GM03348 (cell line): ENCODE measurements at places on chromosomes 4 and X.

DNA sequence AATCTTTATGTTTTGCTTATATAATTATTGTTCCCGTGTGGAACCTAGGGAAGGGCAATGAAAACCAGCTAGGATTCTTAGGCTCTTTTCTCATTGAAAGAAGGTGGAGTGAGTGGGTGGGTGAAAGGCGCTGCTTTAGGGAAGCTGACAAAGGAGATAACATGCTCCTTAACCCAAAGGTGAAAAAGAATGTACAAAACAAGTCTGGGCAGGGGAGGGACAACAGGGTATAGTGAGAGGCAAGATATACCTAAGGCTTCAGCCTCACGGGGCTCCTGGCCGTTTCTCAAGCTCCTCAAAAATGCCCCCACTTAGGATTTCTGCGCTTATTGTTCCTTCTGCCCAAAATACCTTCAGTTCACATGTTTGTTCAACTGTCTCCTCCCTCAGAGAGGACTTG is 1.8 kb downstream of the SH2D1A start:
- no peak for DNase-seq

- DNase-seq, result no peak
Observed at GRCh38 chrX:86805241-86805640, 657.0 kb downstream of the DACH2 start.

- DNase-seq, result no peak
Observed at GRCh38 chr4:10891866-10892265, 207.3 kb upstream of the CLNK start.

DNA sequence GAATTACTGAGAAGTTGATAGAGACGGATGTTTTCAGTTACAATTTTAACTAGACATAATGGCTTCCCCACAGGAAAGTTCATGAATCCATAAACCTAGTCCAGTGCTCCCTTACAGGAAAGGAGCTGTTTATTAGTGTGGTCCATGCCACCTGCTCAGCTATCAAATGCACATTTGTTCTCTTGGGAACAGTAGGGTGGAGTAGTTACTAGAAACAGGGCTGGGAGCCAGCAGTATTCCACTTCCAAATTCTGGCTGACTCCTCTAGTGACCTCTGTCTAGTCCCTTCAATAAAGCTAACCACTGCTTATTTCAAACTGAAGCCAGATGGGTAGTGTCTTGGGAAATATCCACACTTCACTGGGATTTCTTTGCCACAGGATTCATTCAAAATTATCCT is 88.4 kb upstream of the TLL1 start:
- no peak for DNase-seq

DNA sequence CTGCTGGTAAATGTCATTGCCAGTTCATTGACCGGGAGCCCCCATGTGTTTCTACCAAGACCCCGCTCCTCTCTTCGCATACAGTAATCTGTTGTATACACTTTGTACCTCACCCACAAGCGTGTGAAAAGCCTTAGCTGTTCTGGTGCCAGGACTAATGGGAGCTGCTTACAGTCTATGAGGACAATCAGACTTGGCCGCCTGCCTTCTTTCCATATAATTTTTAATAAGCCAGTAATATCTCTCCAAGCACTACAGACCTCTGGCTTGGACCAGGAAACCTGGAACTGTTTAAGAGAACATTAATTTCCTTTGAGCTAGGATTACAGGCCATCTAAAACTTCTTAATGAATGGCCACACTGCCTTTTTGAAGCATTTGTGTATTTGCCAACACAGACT is 149.7 kb upstream of the MSX1 start:
- DNase-seq, result no peak

DNA sequence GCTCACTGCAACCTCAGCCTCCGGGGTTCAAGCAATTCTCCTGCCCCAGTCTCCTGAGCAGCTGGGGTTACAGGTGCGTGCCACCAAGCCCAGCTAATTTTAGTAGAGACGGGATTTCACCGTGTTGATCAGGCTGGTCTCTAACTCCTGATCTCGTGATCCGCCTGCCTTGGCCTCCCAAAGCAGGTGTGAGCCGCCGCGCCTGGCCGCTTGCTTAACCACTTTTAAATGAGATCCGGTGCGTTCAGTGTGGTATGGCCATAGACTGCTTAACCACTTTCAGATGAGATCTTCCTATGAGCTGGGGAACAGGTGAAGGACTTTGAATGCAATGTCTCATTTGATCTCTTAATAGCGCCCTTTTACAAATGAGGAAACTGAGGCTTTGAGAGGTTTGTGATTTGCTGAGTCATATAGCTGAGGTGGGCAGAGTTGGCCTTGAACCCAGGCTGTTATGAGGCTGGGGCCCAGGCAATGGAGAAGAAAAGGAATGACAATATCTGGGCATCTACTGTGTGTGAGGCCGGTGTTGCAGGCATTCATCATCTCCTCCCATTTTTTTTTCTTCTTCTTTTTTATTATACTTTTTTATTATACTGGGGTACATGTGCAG is 41.9 kb upstream of the NSG1 start:
- no peak for DNase-seq

DNA sequence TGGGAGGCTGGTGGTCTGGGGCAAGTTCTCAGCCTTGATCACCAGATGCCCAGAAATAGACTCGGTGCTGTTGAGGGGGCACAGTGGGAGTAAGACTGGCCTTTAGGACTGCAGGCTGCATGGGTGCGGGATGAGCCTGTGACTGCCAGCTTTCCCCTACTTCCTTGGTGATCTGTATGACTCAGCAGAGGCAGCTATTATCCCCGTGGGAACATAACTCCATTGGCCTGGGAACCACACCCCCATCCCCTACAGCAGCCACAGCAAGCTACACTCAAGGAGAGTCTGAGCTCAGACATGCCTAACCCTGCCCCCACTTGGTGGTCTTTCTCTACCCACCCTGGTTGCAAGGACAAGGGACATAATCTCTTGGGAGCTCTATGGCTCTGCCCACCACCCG is 20.6 kb downstream of the CLIC2 start:
- no peak for DNase-seq

GRCh38 chr4:32219306-32220075 is 1499.3 kb downstream of the PCDH7 start:
- DNase-seq, result no peak

DNA sequence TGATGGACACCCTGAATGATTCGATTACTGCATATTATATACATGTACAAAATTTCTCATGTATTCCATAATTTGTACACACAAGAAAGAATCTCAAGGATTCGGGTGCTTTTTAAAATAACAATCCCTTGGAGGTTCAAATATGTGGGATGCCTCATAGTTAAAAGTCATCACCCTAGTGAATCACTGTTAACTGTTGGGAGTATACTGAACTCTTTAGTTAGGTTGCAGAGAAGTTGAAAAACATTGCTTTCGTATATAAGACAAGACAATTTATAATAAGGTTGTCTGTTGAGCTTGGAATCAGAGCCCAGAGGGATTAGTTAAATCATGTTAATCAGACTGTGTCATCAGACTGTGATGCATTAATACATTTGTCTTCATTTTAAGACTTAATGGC is 15.6 kb downstream of the DCK start:
- peak; percentile 36 for DNase-seq

DNA sequence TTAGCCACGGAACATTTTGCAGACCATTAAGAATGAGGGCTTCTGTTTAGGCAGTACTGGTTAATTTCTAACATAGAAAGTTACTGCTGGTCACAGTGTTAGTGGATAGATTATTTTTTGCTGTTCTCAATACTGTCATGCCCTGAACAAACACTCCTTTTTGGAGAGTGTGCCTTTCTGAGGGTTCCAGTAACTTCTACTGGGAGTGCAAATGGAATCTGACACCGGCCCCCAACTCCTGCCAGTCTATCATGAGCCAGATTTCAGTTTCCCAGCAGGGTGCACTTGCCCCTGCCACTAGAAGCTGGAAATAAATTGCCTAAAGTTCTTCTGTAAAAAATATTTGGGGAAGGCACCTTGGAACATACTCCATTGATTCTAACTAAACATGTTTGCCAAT is 224.4 kb upstream of the GPC4 start:
- DNase-seq, result no peak

DNA sequence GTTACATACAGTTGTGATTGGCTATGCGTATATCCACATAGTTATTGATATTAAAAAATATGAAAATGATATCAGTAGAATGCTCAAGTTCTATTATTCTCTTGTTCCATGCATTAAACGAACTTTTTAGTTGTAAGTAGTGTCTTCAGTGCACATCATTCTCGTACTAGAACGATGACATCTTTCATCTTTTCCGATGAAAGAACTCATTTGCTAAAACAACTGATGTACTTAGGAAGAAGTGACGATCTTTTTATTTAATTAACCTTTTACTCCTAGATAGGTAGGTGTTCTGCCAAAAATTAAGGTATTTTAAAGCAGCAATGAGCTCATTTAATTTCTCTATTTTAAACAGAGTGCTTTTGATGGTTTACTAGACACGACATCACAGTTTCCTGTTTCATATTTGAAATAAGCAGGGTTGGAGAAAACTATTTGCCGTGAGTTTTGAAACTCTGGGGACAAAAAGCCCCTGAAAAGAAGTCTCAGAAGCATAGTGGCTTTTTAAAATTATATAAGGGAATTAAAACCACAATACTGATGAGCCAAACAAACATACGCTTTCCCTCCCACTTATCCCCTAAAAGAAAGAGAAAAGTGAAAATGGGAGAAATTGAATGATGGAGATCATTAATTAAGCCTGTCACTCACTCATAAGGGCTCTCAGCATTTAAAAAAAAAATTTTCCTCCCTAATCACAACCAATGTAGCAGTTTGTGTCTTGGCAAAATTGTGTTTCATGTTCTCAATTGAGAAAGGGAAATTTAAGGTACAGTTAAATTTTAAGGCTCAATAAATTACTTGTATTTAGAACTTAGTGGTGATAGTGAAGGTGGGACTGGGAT is 25.6 kb downstream of the SPRY1 start:
- DNase-seq, result no peak

DNA sequence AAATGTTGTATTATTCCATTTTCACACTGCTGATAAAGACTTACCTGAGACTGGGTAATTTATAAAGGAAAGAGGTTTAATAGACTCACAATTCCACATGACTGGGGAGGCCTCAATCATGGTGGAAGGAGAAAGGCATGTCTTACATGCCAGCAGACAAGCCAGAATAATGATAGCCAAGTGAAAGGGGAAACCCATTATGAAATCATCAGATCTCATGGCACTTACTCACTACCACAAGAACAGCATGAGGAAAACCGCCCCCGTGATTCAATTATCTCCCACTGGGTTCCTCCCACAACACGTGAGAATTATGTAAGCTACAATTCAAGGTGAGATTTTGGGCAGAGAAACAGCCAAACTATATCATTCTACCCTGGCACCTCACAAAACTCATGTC is 2535.1 kb downstream of the ARAP2 start:
- DNase-seq, result no peak

GRCh38 chr4:3436798-3437581 is 4.8 kb upstream of the HGFAC start:
- peak; percentile 89 for DNase-seq

DNA sequence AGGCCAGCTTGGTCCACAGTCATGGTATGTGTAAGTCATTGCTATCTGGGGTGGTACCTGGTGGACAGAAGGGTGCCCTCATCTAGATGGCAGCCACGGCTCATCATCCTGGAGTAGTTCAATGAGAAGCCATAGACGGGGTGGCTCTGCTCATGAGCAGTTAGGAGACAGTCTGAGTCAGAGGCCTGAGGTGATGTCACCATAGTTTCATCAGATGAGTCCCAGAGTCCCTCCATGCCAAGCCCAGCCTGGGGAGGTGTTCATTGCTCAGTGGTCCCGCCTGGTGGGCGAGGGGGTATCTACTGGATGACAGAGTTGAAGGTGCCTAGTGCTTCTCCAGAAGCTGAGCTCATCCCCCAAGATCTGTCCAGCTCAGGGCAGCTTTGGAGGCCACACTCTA is 49.8 kb downstream of the DLG3 start:
- DNase-seq, result no peak

GRCh38 chr4:106659371-106659770 is 290.8 kb upstream of the GIMD1 start:
- no peak for DNase-seq

- no peak for DNase-seq
Observed at GRCh38 chr4:123767806-123768205, 371.2 kb downstream of the SPRY1 start.

DNA sequence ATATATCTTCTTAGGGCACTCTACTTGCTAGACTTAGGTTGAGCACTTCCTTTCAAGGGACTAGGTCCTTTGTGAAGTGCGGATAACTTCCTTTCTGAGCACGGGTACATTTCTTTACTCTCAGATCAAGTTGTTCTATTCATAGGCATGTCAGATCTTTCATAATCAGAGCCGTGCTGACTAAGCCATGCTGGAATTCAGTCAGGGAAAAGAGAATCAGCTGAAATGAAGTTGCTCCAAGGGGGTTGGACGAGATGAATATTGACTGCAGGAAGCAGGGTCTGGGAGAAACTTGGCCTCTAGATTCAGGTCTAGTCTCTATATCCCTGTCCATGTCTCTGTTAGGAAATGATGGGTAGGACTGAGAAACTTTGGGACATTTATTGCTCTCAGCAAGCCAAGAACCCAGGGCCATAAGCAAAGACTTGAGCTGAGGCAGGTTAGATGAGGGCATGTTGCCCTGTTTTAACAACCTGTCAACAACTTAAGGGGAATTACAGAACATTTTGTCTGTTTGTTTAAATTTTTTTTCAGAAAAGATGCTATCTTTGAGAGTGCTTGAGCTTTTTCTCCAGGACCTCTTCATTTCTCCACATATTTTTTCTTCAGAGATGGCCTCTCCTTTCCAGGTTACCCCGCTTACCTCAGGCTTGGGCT is 28.3 kb downstream of the AREG start:
- peak; percentile 56 for DNase-seq

- peak; percentile 36 for DNase-seq
Observed at GRCh38 chrX:18995221-18995620, 11.3 kb upstream of the PHKA2 start.

- DNase-seq, result no peak
Observed at GRCh38 chr4:138188406-138189084, 53.6 kb downstream of the SLC7A11 start.

DNA sequence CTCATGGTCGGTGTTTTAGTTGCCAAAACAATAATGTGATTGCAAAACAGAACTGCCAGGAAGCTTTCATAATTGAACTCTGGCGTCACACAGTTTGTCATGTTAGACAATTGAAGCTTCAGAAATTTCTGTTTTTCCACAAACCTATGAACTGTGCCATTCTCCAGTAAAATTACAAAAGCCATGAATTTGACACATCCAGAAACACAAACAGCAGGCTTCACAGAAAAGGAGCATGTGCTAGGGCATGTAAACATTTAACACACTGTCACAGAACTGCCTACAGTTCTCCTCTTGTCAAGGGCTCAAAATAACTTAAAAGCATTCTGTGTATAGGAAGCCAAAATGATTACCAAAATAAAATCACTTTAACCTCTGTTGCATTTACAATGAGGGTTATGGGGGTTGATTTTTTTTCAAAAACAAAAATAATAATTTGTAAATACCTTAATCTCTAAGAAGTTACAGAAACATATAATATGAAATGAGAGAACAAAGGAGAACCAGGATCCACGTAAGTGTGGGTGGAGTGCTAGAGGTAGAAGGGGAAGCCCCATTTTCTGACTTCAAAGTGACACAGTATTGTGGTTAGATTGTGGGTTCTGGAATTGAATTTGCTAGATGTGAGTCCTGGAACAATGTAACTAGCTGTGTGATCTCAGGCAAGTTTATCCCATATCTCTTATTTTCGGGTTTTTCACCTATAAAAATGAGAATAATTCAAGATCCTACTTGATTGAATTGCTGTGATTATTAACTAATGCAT is 295.0 kb downstream of the CENPC start:
- DNase-seq, result no peak

- no peak for DNase-seq
Observed at GRCh38 chr4:114674080-114674479, 75.5 kb downstream of the UGT8 start.
